ENCODE measurements at places on chromosomes 5 and 9. TPM values are rescaled to one million over a fixed set of nuclear protein-coding genes. Genes with fewer than 3 reads are reported as not detected.

MAP1B gene
- 2.2 TPM for total RNA-seq

NOL6 gene
- 43.1 TPM for total RNA-seq

PNPLA7 gene
- total RNA-seq: 0.28 TPM

PCDHGA11 gene
- total RNA-seq: 3.3 TPM

FOXD4L6 gene
- total RNA-seq: 0.05 TPM

LPAR1 gene
- total RNA-seq: 22.9 TPM

ENG gene
- total RNA-seq: 2.0 TPM

ARHGEF39 gene
- total RNA-seq: 5.5 TPM

C9orf50 gene
- not detected for total RNA-seq

TLR4 gene
- total RNA-seq: not detected

GOLGA2 gene
- total RNA-seq: 56.6 TPM

TRUB2 gene
- 20.5 TPM for total RNA-seq

FCN1 gene
- total RNA-seq: not detected

TMC1 gene
- not detected for total RNA-seq

ZNF879 gene
- 1.3 TPM for total RNA-seq

DRD1 gene
- total RNA-seq: not detected

PHF19 gene
- 38.4 TPM for total RNA-seq

PCDH1 gene
- total RNA-seq: 60.9 TPM

OLFM1 gene
- not detected for total RNA-seq

OR1Q1 gene
- not detected for total RNA-seq
